ENCODE measurements at places on chromosomes 4 and X. TPM values are rescaled to one million over a fixed set of nuclear protein-coding genes. Genes with fewer than 3 reads are reported as not detected.
A peak's percentile ranks its signal among the peaks of the same experiment; 100 is the strongest.

Gene AMTN
- total RNA-seq, result not detected

Gene MXD4
- total RNA-seq, result 121 TPM

Gene NLRP2B
- total RNA-seq, result not detected

Gene MAGEB2
- total RNA-seq, result not detected

Gene ZMAT1
- 12.7 TPM for total RNA-seq

Gene TKTL1
- not detected for total RNA-seq

Gene TMEM184C
- 49.8 TPM for total RNA-seq

DNA sequence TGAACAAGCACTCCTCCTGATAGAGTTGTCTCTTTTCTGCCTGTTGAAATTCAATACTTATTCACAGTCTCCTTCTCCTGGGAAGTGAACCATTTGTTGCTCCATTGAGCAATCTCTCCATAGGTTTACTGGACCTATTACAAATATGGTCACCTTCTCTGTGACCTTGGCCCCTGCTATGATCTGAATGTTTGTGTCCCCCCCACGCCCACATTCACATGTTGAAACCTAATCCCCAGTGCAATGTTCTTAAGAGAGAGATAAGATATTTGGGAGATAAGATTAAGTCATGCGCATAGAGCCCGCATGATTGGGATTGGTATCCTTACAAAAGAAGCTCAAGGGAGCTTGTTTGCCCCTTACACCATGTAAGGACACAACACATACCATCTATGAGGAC, 54.1 kb upstream of the GABRE start:
- DNase-seq, result no peak

GRCh38 chrX:76184276-76184675, 11.4 kb downstream of the PBDC1 start:
- DNase-seq, result no peak

DNA sequence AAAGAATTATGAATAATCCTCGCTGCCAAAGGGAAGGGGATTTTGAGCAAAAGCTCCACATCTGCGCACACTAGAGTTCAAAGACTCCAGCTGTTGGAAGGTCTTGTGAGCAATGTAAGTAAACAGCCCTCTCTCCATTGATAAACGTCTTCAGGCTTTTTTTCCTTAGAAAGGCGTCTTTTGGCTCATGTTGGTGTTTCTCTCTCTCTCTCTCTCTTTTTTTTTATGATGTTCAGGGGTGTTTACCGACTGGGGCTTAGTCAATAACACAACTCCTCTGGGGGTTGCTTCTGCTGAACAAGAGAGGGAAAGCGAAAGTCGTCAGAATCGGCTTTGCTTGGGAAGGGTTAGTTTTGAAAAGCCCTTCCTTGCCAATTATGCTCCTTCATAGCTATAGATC, 53.2 kb upstream of the C1QTNF7 start:
- DNase-seq, result no peak

DNA sequence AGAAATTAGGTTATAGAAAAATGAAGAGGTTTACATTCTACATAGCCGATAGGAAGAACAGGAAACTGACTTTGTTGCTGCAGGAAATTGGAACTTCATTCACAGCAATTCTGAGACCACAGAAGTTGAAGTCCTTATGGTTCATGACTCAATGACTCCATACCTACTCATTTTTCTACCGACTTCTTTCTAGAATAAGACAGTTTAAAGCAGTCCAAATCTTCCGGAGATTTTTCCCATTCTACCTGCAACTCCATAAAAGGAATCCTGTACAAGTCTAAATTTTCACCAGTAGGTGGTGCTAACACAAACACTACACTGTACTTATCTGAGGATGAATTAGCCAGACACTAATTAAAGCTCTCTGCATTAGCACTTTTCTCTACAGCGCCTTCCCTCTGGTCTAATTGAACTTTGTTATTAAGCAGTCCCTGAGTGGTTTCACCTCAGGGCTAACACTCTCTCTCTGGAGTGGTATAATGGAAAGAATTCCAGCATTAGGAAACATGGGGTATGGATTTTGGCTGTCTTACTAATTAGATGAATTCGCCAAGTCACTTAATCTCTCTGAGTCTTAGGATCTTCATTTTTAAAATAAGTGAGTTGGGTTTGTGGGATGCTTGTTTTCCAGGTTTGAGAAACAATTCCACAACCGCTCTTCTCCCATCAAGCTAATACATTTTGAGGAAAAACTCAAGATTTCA, 167.9 kb downstream of the SMIM20 start:
- no peak for DNase-seq

GRCh38 chr4:146132445-146132844, 43.1 kb upstream of the LSM6 start:
- DNase-seq, result no peak

DNA sequence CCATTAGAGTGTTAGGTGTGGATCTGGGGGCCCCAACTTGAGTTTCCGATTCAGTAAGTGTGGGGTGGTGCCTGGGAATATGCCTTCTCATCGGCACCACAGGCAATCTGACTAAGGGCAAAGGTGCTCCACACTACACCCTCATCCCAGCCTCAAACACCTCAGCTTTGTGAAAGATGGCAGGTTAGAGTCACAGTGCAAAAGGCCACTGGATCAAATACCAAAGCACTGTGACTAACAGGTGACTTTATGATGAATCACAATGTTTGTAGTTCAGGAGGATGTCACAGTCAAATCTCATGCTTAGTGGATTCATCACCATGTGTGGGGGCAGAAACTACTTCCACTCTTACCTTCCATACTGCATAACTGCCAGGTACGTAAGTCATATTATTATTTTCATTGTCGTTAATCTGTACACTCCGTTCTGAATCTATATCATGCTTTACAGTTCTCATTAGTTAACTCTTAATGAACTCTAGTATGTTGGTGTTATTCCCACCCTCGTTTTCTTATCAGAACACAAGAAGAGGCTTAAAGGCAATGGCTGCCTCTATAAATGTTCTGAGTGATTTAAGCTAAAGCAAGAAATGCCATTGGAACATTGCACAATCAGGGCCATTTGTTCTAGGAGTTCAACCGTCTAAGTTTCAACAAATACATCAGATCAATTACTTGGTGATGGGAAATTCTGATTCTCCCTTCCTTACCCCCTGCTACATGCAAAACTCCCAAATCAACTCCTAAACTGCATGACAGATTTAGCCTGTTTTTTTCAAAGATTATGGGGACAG, 50.2 kb downstream of the PRKG2 start:
- no peak for DNase-seq

GRCh38 chr4:96093563-96093962, 253.7 kb downstream of the PDHA2 start:
- DNase-seq, result no peak

DNA sequence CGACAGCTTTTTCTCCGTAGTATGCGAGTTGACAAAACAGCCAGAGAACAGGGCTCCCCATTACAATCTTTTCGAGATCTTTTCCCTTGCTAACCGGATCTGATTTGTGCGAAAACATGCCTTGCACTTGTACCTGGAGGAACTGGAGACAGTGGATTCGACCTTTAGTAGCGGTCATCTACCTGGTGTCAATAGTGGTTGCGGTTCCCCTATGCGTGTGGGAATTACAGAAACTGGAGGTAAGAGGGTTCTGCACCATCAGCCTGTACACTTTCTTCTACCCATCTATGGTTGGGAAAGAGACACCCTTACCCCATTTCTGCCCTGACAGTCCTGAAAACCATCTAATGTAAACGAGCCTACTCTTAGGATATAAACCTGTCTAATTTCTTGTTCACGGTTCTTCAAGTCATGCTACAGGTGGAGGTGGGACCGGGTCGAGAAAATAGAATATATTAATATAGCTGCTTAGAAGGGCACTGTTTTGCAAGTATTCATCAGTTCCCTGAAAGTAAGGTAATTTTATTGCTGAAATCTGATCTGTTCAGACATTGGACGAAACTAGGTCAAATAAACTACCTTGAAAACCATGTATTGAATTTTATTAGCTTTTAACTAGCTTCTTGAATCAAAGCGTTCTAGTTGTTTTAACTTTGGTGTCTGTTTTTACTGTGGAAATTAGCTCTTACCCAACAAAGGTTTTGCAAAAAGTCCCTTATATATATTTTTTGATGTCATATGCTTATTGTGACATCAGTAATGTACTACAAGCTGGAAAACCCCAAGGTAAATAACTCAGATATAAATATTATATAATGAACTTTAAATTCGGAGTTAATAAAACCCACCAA, 869 bp downstream of the TMEM184C start:
- DNase-seq, result no peak

DNA sequence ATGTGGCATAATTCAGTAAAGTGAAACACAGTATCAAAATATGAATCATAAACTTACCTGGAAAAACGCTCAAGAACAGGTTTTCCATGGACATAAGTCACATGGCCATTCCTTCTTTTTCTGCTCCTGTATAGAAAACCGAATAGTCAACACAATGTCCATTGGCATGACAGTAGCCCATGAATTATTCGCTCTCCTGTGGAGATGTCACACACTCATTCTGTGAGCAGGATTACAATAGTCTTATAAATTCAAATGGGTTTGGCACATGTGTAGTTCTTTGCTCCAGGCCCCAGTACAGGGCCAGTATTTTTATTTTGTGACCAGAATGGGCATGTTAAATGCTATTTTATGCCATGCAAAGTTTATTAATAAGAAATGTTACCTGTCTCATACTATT, 15.1 kb upstream of the CXCL13 start:
- DNase-seq, result no peak

DNA sequence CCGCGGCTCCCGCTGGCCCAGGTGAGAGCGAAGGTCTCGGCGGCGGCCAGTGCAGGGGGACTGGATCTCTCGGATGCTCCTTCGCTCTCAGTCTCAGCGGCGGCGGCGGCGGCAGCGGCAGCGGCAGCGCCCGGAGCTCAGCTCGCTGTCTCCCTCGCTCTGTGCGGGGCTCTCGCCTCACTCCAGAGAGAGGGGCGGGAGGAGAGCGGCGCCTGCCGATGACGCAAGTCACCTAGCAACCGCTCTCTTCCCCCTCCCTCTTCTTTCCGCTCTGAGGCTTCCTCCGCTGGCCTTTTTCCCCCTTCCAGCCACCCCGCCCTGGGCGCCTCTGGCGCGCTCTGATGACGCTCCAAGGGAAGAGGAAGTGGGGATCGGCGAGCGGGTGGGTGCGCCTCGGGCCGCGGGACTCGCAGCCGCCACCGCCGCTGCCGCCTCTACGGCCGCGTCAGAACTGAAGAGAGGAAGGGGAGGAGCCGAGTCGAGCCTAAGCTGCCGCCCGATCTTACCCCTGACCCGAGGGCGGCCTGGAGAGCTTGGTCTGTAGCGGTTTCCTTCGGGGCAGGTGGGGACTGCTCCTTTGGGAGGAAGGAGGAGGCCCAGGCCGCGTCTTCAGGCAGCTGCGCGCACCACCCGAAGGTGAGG, at the start of gene FBXW7:
Gene FBXW7 (minus strand): TSS at position 190 of the 642 bp plus-strand sequence. CDS start 124,289 bp downstream, outside the sequence.
- DNase-seq, result peak; percentile 99

DNA sequence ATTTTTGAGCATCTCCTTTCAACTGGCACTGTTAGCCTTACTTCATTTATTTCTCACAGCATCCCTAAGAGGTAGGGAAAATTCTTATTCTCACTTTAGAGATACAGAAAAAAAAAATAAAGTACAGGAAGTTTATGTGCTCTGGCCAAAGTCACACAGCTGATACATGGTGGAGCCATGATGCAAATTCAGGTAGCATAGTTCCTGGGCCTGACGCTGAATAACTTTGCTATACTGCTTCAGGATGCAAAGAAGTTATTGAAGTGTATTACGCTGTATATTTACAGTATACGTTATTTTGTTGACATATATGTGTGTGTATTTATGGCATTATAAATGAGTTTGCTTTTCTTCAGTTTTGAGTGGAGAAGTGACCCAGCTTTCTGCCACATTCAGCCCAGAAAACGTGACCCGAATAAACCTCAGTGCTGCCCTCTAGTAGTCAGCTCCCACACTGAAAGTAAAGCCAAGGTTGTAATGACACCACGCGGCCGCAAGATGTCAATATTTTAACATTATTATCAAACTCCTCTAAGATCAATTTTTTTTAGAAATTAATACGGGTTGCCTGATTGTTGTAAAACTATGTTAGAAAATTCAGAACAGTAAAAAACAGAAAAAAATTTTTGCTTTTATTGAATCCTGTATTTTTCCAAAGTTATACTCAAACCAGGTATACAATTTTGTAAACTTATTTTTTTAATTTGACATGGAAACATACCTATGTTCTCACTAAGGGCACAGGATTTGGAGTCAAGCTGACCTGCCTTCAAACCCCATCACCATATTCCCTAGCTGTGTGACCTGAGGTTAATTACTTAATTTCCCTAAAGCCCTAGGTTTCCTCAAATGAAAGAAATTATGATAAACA, 3.8 kb upstream of the GUCY2F start:
- DNase-seq, result peak; percentile 60

- no peak for DNase-seq
These were observed 117.8 kb downstream of the FRAS1 start for GRCh38 chr4:78174891-78175290.

- no peak for DNase-seq
These were observed 342.3 kb downstream of the GRXCR1 start for GRCh38 chr4:43234626-43235415.

- no peak for DNase-seq
These were observed 1841.0 kb upstream of the PCDH7 start for GRCh38 chr4:28879178-28879577.

- DNase-seq, result no peak
These were observed 52.5 kb upstream of the SHISA3 start for GRCh38 chr4:42344749-42345148.

- no peak for DNase-seq
These were observed 85.9 kb downstream of the PRKX start for GRCh38 chrX:3627594-3627993.

DNA sequence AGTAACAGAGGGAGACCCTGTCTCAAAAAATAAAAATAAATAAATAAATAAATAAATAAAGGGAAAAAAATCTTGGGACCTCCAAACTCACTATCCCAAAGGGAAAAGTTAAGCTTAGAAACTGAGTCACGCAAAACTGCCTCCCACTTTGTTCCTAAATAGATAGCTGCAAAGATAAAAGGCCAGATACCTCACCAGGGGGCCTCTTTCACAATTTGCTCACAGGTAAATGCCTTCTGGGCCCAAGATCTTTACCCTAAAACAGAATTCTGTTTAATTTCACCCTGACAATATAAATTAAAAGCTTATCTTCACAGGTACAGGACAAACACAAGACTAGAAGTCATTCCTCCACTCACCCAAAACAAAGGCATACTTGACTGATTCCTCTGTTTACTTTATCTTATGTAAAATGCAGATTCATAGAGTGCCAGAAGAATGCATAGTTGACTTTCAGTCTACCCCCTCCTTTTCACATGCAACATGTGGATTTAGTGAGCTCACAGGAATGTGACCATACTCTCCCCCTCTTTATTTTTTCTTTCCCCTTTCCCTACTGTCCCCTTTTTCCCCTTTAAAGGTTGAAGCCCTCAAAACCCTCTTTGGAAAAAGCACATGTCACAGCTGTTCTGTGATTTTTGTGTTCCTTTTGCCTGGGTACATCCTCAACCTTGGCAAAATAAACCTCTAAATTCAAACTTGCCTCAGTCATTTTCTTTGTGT, 23.4 kb downstream of the ELF2 start:
- no peak for DNase-seq

- DNase-seq, result no peak
These were observed 617.1 kb upstream of the INTU start for GRCh38 chr4:127015667-127016117.

- DNase-seq, result no peak
These were observed 112.4 kb upstream of the TLR3 start for GRCh38 chr4:185956544-185956940.
